ENCODE measurements at places on chromosomes 12 and 14.

DNA sequence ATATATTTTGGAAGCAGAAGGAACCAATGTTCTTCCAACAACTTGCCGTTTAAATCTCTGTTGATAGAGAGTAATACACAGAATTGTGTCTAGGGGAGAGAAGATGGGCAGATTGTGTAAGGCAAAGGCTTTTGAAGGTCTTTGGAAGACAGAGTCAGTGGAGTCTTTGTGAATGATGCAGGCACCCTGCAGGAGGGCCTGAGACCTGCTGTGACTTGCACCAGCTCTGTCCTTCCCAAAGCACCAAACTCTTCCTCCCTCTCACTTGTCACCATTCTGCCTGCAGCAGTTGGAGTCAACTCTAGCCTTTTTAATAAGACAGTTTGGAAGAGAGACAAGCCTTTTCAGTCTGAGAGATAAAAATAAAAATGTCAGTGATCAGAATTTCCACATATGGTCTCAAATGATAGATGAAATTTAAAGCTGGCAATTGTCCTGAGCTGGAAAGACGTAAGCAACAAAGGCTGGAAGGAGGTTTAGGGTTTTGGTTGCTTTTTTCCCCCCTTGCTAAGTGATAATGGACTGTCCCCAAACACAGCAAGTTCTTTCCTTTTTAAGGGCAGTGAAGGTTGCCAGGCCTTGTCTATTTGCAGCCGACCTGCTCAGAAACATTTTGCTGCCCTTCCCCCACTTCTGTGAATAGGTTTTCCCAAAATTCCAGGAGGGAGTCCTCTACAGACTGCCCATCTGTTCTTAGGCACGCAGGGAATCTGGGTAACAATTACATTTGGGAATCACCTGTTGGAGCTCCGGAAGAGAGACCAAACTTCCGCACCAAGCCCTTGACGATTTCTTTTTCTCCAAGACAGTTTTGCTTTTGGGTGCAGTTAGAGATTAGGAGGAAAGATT is 103.0 kb upstream of the NTF3 start:
- no peak for DNase-seq

DNA sequence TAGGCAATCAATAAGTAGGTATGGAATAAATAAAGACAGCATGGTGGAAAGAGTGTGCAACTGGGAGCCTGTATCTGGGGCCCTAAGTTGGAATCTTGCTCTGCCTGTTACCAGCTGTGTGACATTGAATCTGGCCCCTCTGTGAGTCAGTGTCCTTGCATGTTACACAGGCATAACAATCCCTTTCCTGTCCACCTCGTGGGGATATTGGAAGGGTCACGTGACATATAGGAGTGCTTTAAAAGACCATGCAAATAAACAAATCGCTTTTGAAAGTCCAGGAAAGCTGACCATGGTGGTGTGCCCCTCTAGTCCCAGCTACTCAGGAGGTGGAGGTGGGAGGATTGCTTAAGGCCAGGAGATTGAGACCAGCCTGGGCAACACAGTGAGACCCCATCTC is 51.1 kb upstream of the VRK1 start:
- DNase-seq = no peak

- no peak for DNase-seq
Measured at GRCh38 chr12:68121143-68121542, 38.4 kb downstream of the IFNG start.

DNA sequence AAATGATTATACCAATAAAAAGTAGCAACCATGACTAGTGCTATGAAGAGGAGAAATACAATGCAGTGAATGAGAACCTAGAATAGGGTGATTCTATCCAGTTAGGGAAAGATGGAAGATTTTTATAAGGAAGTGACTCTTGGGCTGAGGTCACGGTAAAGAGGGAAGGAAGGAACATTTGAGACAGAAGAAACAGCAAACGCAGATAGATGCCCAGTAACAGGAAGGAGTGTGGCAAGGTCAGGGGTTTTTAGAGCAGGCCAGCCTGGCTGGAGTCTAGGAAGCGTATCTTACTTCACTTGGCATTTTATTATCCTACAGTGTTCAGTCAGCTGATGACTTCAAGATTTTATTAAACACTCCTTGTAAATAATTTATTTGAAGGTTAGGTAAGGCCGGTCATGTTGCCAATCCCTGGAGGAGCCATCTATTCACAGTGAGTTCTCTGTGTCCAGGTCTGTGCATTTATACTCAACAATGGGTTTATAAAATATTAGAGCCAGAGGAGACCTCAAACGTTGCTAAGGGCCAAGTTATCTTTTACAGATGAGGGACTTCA is 170.6 kb downstream of the PRKCH start:
- DNase-seq = no peak

DNA sequence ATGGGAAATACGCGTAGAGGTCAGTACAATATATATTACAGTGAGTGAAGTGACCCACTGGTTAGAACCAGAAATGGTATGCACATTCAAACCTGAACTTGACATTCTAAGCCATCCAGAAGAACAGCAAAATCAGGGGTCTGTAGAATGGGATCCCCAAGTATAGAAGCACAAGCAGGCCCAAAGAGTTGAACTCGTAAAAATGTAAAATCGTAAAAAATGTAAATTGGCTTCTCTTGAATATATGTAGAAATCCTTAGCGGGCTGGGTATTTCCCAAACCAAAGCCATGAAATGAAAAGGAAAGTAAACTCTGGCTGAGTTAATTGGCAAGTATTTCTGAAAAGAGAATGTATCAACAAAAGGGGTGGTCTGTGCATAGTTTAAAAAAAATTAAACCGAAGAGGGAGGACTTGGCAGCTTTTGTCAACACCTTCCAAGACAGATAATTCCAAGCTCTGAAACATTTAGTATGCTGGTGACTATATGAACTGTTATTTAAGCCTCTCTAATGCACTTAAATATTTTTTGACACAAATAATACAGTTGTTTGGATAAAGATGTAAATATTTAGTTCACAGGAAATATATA is 1505.6 kb upstream of the FLRT2 start:
- DNase-seq = no peak
